ENCODE measurements at places on chromosomes 6 and 20.

DNA sequence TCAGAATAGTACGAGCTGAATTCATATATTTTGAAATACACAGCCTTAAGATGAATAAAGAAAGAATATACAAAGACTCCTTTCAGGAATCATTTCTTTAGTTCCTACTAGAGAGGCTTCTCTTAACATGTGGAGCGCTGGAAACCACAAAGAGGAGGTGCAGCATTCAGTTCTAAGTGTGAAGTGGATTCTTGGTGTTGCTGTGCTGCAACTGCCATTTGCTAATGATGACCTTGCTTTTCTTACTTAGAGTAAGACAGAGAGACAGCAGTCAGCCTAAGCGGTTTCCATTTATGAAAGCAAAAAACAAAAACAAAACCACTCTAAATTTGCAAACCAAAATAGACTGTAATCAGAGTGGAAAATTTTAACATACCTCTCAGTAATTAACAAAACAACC is 629.0 kb downstream of the EPHA7 start:
- no peak for DNase-seq

DNA sequence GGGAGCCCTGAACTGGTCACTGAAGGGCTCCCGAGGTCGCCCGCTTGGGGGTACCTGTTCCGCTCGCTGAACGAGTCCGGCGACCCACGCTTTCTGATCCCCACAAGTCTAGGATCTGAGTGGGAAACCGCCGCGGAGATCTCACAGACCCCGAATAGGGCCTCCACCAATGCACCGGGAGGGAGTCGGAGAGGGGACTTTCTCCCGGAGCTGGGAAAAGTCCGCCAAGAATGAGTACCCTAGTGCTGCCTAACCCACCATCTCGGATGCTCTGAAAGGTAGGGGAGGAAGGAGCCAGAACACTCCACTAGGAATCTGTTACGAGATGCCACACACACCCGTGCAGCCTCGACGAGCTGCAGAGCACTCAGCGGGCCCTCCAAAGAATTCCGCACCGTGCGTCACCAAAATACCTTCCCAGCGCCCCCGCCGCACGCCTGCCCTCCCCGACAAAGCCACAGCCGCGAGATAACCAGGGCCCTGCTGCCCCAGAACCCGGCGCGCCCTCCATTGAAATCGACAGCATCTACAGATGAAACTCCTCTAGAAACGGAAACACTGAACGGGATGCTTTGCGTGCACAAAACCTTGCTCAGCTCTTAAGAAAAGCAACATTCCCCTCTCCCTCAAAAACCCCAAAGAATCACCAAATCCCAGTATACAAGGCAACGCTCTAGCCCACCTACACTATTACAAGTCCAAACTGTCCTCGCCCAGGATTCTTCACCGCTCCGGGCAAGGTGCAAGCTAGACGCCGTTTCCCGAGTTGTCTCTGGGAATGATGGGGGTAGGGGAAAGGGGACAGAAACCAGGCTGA is 686 bp downstream of the COL12A1 start:
- no peak for DNase-seq

DNA sequence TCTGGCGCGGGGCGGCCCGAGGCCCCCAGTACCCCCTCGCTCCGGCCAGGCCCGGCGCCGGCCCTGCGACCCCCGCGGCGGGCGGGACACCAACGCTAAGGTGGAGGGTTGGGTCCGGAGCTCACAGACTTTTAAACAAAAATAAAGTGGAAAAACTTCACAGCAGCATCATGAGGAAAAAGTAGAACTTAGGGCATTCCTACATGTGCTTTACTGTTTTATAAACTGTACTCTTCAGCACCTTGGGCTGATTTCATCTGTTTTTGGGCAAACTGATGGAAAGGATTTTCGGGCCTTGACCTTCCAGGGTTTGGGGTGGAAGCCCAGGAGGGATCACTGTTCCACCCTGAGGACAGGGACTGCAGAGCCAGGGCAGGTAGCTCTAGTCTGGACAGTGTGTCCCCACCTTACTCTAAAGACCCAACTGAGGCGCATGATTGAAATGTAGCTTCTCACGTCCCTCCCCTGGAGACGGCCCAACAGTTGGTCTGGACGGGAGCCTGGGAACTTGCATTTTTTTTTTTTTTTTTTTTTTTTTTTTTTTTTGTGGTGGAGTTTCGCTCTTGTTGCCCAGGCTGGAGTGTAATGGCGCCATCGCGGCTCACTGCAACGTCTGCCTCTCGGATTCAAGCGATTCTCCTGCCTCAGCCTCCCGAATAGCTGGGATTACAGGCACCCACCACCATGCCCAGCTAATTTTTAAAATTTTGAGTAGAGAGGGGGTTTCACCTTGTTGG is 740 bp downstream of the NELFCD start:
- no peak for DNase-seq

- DNase-seq = no peak
Measured at GRCh38 chr6:43150051-43150751, 20.9 kb upstream of the SRF start.

DNA sequence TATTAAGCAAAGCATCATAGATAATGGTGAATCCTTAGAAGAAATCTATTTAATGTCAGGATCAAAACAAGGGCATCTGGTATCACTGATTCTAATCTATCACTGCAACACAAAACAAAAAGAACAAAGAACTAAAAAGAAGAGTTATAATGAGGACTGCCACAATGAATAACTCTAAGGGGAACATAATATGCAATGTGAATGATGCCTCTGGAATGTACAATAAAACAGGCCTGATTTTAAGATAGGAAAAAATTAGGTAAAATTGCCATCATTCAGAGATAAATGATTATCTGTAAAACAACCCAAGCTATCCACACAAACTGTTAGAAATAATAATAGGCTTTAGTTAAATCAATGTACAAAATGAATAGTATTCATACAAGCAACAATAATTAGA is 936.7 kb upstream of the CITED2 start:
- no peak for DNase-seq

DNA sequence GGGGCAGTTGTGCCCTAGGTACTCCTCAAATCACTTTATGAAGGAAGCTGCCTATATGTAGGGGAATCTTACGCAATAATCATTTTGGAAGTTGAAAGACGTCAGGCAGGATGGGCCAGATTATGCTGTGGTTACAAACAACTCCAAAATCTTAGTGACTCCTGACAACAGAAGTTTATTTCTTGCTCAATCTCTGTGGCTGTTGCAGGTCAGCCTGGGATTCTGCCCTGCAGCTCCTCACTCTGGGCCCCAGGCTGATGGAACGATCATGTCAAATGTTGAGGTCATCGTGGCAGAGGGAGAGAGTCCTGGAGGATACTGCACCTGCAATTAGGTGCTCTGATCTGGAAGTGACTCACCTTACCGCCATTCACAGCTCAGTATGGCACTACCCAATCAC is 88.4 kb downstream of the ZDHHC14 start:
- no peak for DNase-seq
